Fibroblast of skin of left biceps (primary cell): ENCODE measurements at places on chromosomes 2 and 18.
A peak's percentile ranks its signal among the peaks of the same experiment; 100 is the strongest.

GRCh38 chr2:235230821-235231601, 262.8 kb upstream of the AGAP1 start:
- DNase-seq, result no peak

DNA sequence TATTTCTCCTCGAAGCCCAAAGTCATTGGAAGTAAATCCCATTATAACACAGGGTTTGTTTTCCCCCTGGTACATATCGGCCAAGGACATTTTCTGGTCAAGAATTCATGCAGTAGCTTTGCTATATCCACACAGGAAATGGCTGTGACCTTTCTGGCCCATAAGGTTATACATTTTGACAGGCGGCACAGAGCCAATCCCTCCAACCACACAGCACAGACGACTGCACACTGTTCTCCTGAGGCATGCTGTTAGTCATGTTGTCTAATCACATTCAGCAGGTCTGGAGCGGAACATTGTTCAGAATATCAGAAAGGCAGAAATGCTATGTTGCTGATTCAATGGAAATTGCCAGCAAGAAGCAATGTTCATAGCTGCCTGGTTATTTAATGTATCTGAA, 742.3 kb upstream of the SLC8A1 start:
- DNase-seq, result peak; percentile 8

DNA sequence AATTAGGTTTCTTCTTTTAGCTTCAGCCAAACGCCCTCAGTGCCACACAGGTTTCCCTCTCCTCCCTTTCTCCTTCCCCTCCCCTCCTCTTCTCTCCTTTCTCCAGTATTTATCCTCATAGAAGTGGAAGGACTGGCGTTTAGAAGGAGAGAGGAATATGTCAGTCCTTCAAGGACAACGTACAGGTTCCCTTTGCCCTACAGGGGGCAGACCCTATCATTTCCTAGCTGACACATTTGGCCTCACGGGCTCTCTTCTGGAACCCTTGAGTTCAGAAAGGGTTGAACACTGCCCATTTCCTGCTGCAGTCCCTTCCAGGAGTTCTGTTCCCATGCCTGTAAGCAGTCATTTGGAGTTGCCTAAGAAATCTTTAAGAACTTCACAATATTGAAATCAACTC, 46.1 kb downstream of the CDCA7 start:
- no peak for DNase-seq

- no peak for DNase-seq
Measured at GRCh38 chr2:215738351-215738750, 275.0 kb downstream of the MREG start.

DNA sequence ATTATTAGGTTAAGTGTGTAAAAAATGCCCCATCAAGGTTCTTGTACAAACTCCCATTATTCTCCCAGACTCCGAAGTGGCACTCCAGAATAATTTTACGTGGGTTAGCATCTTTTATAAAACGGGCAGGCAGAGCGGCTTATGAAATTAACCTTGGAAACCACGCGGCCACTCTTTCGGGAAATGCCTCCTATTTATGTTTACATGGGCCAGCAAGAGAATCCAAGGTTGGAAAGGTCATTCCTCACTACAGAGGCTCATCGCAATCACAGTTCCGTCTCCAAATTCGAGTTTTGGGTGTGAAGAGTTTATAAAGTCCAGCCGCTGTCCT, 1.2 kb upstream of the IMPA2 start:
- DNase-seq, result no peak

DNA sequence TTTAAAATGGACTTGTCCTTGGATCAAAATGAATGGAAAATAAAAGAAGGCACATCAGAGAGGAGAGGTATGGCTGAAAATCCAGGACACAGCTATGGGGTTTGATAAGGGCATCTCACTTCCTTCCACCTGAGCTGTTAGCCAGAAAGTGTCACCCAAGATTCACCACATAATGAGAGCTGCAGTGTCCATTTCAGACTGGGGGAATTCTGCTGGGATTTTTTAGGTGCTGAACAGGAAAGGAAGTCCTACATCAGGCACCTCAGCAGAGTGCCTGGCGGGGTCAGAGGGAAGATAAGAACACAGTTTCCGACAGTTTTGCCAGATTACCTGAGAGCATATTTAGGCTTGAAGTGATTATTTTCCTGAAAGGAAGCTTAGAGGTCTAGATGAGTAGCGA, 187.6 kb upstream of the HNMT start:
- DNase-seq, result no peak

DNA sequence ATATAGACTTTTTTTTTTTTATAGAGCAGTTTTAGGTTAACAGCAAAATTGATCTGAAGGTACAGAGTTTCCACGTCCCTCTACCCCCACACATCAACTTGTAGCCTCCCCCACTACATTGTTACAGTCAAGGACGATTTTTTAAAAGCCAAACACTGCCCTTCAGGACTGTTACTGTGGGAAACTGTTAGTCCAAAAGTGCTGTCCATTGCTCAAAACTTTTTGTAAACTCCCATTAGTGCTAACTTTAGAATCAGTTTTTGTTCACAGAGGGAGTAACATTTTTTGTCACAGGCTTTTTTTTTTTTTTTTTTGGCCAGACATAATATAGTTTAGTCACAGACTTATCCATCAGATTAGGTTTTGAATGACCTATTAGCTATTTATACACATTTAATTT, 24.1 kb downstream of the ELP2 start:
- DNase-seq, result no peak

DNA sequence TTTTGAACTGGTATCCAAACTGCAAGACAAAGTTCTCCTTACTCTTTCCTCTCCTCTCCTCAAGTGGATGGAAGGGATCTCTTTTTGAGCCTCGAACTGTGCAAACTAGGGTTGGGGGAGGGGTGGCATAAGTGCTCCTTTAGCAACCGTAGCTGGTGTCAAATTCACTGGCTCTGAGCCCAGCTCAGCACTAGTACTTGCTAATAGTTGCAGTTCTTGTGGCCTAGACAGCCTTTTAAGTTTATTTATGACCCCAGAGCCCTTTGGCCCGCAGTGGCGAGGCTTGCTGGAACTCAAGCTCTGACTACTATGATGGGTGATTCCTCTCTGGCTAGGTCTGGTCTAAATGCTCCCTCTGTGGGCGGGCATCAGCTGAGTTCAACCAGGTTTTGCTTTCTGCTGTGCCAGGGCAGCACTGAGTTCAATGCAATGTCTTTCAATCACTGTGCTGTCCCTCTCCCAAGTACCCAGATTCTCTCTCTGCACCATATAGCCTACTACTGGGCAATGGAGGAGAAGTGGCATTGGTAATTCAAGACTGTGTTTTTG, 528.4 kb upstream of the SYT4 start:
- no peak for DNase-seq

DNA sequence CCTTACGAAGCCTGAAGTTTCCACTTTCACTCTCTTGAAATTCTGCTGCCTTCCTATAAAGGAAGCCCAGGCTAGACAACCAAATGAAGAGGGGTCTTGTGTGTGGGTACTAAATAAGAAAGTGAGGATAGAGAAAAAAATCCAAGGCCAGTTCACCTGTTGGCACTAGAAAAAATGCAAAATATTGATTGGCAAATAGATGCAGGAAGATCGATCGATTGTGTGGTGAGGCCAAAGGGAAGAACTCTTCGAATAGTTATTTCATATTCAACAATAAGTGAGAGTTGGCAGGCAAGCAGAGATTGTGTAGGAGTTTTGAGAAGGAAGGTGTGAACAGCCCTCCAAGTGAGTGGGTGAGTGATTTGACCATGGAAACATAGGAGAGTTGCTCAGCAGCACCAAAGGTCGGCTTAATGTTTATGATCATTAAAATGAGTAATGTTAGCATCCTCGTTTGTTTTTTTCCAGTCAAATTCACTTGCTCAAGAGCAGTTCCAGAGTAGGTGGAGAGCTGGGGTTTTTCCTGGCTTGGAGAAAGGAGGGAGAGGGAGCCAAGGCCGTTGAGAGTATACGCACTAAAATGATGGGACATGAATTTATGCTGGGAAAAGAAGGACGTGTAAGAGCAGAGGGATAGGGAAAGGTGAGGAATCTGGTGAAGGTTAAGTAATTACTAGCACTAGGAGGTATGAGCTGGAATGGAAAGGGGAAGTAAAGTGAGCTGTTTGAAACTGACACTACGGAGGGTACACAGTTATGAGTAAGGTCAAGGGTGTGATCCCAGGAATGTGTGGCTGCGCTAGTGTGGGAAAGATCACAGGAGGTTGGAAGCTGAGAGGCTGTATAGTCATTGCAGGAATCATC, 1.1 kb upstream of the NAPG start:
- DNase-seq, result no peak

DNA sequence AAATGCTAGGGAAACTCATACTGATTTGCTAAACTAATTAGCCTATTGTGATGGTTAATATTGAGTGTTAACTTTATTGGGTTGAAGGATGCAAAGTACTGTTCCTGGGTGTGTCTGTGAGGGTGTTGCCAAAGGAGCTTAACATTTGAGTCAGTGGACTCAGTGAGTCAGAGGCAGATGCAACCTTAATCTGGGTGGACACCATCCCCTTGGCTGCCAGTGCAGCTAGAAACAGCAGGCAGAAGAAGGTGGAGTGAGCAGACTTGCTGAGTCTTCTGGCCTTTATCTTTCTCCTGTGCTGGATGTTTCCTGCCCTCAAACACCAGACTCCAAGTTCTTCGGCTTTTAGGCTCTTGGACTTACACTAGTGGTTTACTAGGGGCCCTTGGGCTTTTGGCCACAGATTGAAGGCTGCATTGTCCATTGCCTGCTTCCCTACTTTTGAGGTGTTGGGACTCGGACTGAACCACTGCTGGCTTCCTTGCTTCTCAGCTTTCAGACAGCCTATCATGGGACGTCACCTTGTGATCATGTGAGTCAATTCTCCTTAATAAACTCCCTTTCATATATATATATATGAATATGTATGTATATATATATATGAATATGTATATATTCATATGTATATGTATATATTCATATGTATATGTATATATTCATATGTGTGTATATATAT, 69.7 kb downstream of the RPRM start:
- DNase-seq, result no peak

DNA sequence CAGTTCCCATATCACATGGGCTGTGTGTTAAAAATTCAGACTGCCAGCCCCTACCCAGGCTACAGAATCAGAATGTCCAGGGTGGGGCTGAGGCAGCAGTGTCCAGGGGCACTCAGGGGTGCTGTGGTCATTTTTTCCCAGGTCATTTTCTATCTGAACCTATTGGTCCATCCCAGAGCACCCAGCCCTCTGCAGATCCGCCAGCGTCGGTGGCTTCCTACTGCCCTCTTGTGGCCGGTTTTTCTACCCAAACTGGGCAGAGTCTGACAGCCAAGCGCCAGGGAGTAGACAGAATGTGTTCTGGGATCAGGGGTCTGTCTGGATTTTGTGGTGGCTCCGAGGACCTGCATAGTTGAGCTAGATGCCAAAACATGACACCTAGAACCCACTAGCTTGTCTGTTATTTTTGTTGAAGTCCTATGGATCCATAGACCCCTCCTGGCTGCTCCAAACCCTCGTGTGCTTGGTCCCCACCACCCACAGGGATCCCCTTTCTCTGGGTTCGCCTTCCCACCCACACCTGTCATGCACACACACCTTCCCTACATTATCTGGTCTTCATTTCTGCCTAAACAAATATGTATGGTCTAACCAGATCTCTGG, 34.1 kb upstream of the RMDN2 start:
- DNase-seq, result no peak

GRCh38 chr2:234328444-234328990, 168.4 kb downstream of the ARL4C start:
- no peak for DNase-seq

DNA sequence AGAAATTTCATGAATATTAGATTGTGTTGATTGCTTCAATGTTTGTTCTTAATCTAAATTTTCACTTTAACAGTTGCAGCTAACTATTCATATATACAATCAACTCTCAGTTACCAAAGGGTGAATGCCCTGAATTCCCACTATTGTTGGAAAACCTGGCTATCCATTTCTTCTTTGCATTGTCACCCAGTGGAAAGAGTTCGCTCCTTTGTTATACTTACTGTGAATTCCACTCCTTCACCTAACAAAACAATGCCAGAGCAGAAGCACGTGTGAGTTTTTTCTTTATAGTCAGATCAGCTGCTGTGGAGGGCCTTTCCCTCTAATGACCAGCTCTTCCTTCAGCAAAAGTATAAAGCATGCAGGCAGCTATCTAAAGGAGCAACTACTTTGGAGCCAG, 409.2 kb upstream of the NRP2 start:
- no peak for DNase-seq

GRCh38 chr2:132991471-132992045, 321.6 kb upstream of the LYPD1 start:
- no peak for DNase-seq

DNA sequence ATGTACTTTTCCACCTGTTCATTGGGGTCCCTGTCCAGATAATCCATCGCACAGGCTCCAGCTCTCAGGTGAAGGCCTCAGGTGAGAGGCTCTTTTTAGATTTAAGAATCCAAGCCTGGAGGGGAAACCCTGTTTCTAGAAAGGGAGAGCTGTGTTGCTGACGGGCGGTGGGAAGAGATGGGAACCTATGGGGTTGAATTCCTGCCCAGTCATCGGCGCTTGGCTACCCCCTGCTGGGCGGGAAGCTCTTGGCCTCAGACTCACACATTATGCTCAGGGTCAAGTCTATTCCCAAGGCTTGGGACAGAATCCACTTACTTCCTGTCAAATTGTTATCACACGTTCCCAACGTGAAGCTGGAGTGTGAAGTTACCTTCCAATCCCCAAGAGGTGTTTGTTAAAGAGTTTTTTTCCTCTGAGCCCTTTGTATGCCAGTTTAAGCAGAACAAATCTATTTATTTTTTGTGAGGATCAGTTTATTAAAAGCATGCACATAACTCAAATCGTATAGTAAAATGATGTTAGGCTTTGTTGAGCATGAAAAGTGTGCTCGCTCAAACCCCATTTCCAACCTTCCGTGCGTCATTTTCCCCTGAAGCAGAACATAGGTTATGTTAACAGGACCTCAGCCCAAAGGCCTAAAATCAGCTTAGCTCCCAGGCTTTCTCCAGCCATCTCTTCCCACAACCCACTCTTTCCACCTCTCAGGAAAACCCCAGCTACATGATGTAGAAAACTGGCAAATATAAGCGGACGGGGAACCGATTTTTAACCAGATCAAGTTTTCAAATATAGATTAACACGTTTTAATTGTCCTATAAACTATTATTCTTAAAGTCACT, 181.7 kb upstream of the ETAA1 start:
- DNase-seq, result no peak

DNA sequence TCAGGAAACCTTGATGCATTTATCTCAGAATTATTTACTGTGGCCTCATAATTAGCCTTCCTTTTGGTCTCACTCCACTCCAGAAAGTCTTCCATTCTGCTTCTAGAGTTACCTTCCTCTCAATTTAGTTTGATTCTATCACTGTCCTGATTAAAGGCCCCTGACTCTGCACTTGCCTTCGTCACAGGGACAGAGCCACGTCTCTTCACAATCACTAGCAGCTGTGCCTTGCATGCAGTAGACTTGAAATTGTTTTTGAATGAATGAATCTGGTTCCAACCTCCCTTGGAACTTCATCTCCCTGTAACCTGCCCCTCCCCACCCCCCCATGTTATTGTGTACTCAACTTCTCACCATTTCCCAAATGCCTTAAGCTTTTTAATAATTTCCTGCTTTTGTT, 52.4 kb downstream of the OSBPL6 start:
- no peak for DNase-seq

DNA sequence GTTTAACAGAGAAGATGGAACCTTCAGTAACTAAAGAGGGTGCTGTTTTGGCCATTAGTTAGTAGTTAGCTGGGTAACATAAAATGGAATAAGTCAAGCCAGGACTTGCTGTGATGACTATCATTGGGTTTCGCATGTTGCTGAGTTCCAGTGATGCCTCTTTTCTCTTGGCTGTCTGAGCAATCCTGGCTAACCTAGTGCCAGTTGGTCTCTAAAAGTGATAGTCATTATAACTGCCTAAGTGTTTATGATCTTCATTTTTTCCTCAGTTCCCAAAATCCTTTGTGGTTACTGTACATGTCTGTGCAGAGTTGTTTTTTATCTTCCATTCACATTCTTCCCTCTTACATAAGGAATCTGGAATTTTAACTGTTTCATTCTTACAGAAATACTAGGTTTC, 33.4 kb downstream of the WDR43 start:
- DNase-seq, result peak; percentile 18
